Right cardiac atrium (tissue), 5 donors: ENCODE measurements at places on chromosomes 6 and 20. TPM values are rescaled to one million over a fixed set of nuclear protein-coding genes. Genes with fewer than 3 reads are reported as not detected.

- DNase-seq, result no peak
Observed at GRCh38 chr20:62914970-62915457, 11.3 kb downstream of the DIDO1 start.

DNA sequence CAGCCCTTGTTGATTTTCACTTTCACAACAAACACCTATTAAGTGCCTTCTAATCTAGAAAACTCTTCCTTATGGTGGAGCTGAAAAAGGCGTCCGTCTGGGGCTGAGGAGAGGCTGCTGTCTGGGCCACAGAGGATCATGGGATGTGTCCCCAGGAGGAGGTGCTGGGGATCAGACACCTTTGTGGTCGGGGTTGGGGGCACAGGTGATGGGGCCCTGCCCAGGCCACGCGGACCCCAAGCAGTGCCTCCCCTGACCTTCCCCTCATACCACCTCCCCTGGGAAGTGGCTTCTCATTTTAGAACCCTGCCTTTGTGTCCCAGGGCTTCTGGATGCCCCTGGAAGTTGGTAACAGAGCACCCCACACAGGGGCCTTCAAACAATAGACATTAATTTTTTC is 41.1 kb downstream of the SUN5 start:
- no peak for DNase-seq

- no peak for DNase-seq
Observed at GRCh38 chr20:25544734-25545133, 40.6 kb downstream of the NINL start.

GRCh38 chr6:108242721-108243120 is 18.1 kb downstream of the SNX3 start:
- DNase-seq, result no peak

DNA sequence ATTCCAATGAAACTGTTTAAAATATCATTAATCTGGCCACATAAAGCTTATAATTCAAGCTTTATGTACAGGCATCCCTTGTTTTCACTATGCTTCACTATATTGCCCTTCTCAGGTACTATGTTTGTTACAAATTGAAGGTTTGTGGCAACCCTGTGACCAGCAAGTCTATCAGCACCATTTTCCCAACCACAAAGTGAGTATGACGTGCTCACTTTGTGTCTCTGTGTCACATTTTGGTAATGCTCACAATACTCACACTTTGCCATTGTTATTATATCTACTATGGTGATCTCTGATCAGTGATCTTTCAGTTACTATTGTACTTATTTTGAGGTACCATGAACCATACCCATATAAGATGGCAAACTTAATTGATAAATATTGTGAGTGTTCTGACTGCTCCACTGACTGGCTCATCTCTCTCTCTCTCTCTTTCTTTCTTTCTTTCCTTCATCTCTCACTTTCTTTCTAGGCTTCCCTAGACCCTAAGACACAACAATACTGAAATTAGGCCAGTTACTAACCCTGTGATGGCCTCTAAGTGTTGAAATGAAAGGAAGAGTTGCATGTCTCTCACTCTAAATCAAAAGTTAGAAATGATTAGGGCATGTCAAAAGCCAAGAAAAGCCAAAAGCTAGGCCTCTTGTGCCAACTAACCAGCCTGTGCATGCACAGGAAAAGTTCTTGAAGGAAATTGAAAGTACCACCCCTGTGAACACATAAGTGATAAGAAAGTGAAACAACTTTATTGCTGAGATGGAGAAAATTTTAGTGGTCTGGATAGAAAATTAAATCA is 227.9 kb downstream of the BCAS1 start:
- DNase-seq, result no peak

Gene SH3BGRL2
- total RNA-seq, result 7.1 TPM

Gene OR12D3
- total RNA-seq, result not detected

Gene RAMACL
- total RNA-seq, result 1.0 TPM
